Coronary artery (tissue), 2 donors: ENCODE measurements at places on chromosomes 13 and 19.

GRCh38 chr19:51201712-51202111 is 23.2 kb upstream of the CD33 start:
- DNase-seq: no peak

- no peak for DNase-seq
These were observed 36.0 kb upstream of the SLC7A10 start for GRCh38 chr19:33261511-33262189.

GRCh38 chr19:1606138-1606651 is 933 bp upstream of the UQCR11 start:
- no peak for DNase-seq

DNA sequence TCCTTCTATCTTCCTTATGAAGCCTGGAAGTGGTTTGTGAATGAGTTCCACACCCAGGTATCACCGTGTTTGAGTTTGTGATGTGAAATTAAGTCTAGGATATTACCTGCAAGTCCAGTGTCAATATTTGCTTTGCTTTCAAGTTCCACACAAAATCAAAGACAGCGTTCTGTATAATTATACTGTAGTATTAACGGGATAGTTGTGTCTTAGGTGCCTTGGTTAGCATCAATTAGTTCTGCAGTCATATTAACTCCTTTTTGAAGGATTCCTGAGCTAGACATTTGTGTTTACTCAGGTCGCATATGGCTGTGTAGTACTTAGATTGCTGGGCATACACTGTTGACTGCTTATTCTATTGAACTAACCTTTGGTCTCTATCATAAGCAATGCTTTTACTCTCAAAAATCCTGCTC is 54.4 kb downstream of the ERCC5 start:
- no peak for DNase-seq

GRCh38 chr13:103349211-103349980 is 283.2 kb upstream of the SLC10A2 start:
- DNase-seq: no peak

DNA sequence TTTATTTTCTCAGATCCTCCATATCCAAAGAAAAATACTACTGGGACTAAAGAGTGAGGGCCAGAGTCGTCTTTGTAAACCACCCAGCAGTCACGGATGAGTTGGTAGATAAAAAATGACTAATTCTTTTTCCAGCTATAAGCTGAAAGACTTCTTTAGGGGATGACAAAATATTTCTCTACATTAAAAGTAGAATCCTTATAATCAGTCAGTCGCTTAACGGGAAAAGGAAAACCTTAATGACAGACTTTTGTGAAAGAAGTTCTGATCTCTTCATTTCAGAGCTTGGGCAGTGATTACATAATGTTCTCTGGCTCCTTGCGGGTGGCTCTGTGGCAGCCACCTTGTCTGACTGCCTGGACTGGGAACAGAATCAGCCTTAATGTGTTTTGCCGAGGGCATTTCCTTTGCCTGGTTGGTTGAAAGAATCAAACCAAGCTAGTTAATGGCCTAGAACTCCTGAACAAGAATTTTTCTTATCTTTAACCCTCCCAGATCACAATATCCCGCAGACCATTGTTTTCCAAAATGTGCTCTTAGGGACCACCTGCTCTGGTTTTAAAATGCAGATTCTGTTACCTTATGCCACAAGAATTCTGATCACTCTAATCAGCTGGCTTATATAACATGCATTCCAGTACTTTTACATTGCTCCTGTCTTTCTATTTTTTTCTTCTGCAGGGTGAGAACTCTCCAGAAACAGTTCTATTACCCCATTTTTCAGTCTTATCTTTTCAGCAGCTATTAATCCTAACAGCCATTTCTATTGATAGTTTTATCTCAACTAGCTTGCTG is 2.5 kb downstream of the ITM2B start:
- no peak for DNase-seq

DNA sequence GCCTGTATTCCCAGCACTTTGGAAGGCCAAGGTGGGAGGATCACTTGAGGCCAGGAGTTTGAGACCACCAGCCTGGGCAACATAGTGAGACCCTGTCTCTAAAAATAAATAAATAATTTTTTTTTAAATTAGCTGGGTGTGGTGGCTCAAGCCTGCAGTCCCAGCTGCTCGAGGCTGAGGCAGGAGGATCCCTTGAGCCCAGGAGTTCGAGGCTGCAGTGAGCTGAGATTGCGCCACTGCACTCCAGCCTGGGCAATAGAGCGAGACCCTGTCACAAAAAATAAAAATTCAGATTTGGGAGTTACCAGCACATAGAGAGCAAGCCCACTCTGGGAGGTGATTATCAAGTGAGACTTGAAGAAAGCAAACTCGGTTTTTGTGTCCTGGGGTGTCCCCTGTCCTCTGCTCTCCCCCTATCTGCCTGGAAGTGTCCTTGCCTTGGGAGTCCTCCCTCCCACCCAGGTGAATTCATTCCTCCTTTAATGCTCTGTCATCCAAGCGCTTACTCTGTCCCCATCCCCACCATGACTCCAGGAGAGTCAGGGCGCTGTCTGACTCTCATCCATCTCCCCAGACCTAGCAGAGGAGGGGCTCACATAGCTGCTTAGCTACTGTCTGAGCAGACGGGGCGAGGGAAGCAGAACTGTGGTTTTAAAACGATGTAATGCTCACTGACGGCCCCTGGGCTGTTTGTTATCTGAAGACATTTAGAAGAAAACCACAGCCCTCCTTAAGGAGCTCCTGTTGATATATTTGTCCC is 146.8 kb downstream of the STK24 start:
- no peak for DNase-seq

- DNase-seq: peak; percentile 79
These were observed 1.3 kb upstream of the LRCH1 start for GRCh38 chr13:46551410-46552302.

GRCh38 chr19:30682146-30682998 is 310.2 kb downstream of the ZNF536 start:
- DNase-seq: no peak

GRCh38 chr13:103625194-103625593 is 559.0 kb upstream of the SLC10A2 start:
- DNase-seq: no peak

DNA sequence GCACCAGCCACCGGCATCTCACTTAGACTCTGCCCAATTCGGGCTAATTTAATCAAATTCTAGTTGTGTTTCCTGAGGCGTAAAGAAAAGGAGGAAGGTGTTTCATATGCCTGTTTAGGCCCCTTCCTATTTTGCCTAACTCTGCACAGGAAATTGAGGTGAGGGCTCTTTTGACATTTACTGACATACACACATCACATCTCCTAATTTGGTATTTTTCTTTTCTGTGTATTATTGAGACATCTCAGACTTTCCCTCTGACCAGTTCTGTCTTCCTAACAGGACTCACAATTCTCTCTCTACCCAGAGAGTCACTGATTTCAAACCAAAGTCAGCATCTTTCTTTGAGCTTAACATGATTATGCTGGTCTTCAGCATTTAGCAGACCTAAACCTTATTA is 7.9 kb downstream of the CEACAM3 start:
- DNase-seq: no peak
